ENCODE measurements at places on chromosomes 6 and 20. TPM values are rescaled to one million over a fixed set of nuclear protein-coding genes. Genes with fewer than 3 reads are reported as not detected.

DNA sequence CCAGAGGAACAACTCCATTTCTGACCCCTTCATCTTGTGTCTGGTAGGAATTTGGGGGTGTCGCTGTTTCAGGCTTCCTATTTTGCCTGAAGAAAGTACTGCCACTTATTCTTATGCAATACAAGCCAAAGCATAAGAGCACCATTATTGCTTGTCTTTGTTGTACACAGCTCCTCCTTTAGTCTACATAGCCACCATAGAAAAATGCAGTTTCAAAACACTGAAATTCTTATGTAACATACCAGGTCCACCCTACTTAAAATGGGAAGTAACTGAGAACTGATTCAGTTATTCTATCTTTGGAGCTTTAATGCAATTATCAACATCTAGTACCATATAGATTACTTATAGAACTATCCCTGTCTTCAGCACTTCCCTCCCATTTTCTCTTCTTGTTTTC lies 255.5 kb downstream of the ARHGAP18 start:
- no peak for DNase-seq

DNA sequence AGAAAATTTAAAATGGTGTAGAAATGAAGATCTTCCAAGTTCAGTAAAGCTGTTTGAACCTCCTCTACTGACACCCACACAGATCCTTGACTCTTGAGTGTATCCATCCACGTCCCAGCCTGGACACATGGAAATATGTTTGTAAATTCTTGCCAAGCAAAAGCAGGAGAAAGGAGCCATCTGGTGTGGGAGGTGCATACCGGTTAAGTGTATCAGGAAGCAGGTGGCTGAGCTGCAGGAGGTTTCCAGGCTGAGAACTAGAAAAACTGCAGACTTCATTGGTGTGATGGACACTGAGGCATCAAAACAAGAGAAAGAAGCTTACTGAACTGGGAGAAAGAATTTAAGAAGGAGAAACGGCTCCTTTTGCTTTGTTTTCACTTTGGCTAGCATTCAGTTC lies 229.9 kb upstream of the GRIK2 start:
- no peak for DNase-seq

DNA sequence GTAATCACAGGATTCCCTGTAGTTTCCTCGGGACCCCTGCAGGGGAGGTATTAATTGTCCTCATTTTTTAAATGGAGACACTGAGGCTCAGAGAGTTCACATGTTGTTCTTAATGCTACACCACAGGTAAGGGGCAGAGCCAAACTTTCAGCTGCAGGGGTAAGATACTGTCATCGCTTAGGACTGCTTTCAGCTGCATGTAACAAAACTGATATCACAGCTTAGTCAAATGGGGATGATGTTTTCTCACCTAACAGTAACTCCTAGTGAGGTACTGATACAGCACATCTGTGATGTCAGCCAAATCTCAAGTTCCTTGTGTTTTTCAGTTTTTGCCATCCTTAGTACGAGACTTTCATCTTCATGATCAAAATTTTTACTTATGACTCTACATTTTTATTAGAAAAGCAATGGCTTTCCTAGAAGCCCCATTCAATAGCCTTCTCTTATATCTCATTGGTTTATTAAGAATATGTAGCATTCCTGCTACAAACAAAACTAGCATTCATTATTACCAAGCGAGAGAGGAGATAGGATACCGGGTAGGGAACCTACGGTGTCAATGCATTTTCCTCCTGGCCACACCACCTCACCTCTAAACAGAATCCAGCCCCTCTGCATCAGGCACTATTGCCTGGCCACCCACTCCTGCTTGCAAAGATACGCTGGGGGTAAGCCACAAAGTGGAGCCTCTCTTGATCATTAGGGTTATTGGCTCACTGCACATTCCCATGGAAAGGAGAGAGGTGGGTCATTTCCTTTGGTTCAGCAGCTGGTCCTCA lies 557.5 kb downstream of the CD83 start:
- no peak for DNase-seq

- peak; percentile 12 for DNase-seq
Observed at GRCh38 chr6:129402244-129402643, 307.7 kb downstream of the ARHGAP18 start.

GRCh38 chr20:51628533-51629398 lies 86.2 kb upstream of the NFATC2 start:
- DNase-seq, result no peak

DNA sequence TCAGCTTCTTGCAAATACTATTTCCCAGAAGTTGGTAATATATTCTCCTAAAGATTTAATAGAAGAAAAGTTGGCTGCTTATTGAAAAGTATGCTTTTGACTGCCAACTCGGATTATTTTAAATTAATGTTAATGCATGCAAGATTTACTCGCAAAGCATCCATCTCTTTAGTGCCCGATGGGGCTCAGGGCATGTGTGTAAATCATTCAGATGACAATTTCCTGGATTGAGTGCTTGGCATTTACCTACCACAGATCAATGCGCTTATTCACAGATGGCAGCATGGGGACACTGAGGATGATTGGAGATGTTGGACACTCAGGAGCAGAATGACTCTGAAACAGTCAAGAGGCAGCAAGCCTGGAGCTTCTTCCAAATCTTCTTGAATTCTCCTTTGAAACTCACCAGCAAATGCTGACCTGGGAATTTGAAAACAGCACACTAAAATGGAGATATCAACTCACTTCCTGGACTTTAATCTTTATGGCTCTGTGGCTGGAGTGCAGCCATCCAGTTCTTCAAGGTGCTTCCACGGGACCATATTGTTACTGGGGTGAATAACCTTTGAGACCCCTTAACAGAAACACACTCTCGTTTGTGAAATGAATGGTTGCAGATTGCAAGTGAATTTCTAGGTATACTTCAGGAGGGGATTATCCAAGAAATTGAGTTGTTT lies 34.1 kb upstream of the TIAM2 start:
- DNase-seq, result no peak

GRCh38 chr20:31759836-31760518 lies 20.9 kb downstream of the TPX2 start:
- DNase-seq, result no peak

DNA sequence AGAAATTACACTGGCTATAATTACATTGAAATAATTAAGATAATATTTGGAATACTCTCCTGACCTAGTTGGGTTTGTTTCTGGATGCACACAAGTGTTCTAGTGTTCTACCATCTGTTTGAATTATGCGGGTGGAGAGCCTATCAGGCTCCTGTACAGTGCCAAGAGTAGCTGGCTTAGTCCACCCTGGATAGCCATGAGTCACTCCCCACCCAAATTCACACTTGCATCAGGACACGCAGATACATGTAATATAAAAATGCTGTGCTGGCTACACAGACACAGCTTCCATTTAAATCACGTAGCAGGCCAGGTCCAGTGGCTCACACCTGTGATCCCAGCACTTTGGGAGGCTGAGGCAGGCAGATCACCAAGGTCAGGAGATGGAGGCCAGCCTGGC lies 686.2 kb upstream of the SLC35B3 start:
- no peak for DNase-seq

DNA sequence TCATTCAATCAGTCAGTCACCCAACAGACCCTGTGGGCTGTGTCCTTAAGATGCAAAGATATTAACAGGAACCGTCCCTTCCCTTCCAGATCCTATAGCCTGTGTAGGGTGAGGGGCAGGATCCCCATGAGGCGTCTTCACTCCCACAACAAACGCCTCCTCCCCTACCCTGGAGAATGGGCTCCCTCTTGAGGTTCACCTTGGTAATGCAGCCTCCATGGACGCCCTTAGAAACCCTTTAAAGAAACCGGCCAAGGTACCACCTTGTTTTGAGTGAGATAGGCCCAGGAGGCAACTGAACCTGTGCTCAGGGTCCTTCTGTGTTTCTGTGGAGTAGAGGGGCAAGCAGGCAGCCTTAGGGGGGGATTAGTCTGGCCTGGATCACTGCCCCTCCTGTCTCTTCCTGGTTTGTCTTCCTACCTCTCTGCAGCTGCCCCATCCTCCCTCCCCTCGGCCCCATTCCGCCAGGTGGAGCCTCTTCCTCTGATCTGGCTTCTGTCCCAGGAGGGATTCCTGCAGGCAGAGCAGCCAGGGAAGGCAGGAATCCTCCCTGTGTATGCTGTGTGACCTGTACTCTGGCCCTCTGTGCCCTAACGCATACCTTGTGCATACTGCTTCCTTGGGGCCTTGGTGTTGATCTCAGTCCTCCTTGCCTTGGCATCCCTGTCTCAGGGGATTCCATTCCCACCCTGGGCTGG lies 6.6 kb upstream of the GUCA1A start:
- peak; percentile 94 for DNase-seq

- no peak for DNase-seq
Observed at GRCh38 chr6:13101409-13101808, 226.9 kb downstream of the TBC1D7 start.

- DNase-seq, result no peak
Observed at GRCh38 chr6:90386399-90387382, 90.0 kb upstream of the BACH2 start.

DNA sequence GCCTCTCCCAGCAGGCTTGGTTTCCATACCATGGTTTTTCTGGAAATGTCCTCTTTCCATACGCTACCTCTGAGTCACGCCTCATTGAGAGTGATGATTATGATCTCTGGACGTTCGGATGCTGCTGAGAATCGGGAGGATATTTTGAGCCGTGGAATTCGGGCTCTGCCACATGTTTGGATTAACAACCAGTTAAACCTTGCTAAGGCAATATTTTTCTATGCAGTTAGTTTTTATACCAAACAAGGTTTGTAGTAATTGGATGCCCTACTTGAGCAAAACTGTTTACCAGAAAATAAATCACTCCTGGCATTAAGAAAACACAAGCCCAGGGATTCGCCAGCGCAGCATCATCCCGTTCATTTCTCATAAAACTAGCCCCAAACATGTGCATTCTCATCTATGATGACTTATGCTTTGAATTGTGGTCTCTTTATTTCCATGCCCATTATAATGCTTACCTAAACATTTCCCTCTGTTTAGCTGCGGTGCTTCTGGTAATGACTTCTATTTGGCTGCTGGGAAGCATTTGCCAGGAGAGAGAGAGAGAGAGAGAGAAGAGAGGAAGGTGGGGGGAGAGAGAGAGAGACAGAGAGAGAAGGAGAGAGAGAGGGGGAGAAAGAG lies 198.9 kb downstream of the CLIC5 start:
- no peak for DNase-seq

GRCh38 chr6:40845553-40845952 lies 193.5 kb downstream of the UNC5CL start:
- peak; percentile 69 for DNase-seq

GRCh38 chr20:44918761-44919160 lies 8.9 kb downstream of the PABPC1L start:
- no peak for DNase-seq

DNA sequence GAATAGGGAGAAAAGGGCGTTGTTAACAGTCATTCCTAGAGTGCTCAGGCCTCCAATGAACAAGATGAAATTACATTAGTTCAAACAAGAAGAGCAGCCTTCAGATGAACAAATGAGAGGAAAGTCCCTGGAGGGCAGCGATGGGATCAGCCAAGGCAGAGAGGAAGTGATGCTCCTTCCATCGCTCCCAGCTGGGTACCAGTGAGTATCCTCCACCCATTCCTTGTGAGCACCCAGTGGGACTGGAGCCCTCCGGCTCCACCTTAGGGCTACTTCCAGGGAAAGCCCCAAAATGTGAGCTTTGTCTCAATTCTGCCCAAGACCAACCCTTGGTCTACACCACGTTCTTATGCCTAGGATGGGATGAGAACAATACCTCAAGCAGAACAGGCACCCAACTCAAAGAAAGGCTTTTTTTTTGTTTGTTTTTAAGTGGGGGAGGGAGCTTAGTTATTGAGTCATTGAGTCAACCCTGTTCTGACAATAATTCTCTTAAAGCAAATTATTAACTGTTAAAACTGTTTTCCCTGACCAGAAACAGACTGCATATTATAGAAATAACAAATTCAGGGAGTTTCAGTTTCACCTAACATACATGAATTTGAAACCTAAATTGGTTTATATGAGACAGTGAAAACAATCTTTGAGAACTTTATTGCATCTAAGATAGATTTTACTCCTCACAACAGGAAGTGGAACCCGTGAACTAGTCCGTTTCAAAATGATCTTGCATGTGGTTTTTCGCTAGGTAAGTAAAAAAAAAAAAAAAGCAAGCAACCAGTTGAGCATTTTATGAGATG lies 106.9 kb downstream of the IPCEF1 start:
- DNase-seq, result no peak

DNA sequence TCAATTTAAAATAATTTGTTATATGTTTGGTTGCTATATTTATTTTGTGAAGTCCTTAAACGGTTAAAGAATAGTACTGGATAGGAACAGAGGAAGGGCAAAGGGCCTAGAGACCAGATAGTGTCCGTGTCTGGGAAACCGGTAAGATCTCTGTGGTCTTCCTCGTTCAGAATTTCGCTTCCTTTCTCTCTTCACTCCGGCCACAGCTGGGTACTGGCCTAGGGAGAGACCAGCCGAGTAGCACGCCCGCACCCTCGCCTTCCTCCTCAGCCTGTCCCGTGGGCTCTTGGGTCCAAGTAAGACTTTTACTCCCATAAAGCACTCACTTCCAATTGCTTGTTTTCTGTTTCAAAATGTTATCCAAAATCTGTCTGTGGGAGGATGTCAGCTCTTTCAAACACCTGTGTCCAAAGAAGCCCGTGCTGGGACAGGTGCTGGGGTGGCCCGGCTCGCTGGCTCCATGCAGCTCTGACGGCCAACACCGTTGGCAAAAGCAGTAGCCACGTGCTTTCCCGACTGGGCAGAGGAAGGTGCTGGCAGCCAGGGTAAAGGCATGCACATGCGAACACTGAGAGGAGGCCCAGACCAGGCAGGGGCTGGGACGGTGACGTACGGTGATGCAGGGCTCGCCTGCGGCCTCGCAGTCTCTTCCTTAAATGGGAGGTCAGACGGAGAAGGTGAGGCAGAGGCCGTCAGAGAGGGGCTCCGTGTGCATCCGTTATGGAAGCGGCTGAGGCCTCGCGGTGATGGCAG lies 112.2 kb downstream of the IRF4 start:
- DNase-seq, result no peak

DNA sequence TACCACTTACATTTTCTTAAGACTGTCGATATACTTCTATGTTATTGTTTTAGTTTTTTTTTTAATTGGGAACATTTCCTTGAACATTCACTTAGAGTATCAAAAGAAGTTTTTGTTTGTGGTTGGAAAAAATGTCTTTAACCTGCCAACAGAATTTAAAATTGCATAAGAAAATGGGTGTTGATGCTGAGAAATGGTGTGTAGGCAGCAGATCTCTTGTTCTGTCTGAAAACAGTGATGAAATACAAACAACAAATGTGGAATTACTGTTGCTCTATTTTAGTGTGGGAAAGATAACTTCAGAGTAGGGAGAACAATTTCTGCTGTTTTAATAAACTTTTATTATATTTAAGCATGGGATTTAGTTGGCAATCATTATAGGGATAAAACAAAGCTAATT lies 293.5 kb downstream of the CDKAL1 start:
- no peak for DNase-seq

Gene FITM2
- 9.9 TPM for total RNA-seq

Gene METTL24
- not detected for total RNA-seq

Gene STX11
- 1.5 TPM for total RNA-seq

Gene TREM1
- total RNA-seq, result 0.98 TPM

Gene CDH26
- 1.2 TPM for total RNA-seq

Gene FOXA2
- total RNA-seq, result 14.4 TPM

Gene CRISP2
- total RNA-seq, result not detected

Gene TAPBP
- total RNA-seq, result 67.2 TPM

Gene TAF4
- total RNA-seq, result 9.6 TPM

Gene TNF
- total RNA-seq, result not detected

Gene ENPP3
- not detected for total RNA-seq

Gene SLX4IP
- 6.4 TPM for total RNA-seq

Gene ROS1
- 0.07 TPM for total RNA-seq

Gene LAMA4
- total RNA-seq, result 9.4 TPM

Gene TRERF1
- 13.9 TPM for total RNA-seq
